AG09309 (cell line): ENCODE measurements at places on chromosomes 4 and X.

DNA sequence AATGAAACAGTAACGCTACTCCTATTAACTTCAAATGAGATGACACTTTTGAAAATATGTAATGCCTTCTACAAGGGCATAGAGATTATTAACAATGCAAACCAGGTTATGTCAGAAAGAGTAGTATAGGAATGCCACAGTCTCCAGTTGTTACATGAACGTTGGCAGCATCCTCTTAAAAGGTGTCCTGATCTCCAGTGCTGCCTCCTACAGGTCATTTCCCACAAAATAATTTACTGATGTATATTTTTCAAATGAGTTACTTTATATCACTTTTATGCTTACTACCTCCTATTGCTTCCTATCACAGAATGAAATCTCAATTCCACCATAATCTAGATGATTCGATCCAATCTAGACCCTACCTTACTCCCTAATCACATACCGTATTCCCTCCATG is 195.2 kb upstream of the EPHA5 start:
- no peak for DNase-seq

GRCh38 chr4:186144946-186145569 is 40.6 kb downstream of the FAM149A start:
- DNase-seq = no peak

DNA sequence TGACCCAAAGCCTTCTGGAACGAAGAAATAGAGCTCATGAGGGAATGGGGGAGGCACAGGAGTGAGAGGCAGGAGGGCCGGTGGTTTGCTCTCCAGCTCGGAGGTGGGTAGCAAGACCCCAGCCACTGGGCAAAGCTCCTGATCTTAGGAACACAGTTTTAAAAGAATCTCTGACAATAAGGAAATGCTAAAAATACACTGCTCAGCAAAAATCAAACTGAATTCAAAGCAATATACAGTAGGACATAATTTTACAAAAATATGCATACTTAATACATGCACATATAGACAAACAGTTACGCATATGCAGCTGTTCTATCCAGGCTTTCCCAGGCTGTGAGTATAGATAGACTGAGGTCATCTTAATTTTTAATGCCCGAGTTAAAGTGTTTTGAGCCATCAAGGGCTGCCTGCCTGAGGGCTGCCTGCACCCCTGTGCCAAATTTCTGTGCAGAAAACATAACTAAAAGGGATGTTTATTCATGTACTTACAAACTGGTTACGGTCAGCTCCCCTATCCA is 6.9 kb downstream of the GPR50 start:
- DNase-seq = no peak

- DNase-seq = no peak
Observed at GRCh38 chr4:185210102-185210981, 944 bp downstream of the SNX25 start.

GRCh38 chrX:68978255-68978654 is 149.4 kb downstream of the EFNB1 start:
- no peak for DNase-seq
